Activated T-helper 1 cell treated with Interleukin-2 at 50 U/mL for 16 hours (primary cell): ENCODE measurements at places on chromosomes 16 and 17.

DNA sequence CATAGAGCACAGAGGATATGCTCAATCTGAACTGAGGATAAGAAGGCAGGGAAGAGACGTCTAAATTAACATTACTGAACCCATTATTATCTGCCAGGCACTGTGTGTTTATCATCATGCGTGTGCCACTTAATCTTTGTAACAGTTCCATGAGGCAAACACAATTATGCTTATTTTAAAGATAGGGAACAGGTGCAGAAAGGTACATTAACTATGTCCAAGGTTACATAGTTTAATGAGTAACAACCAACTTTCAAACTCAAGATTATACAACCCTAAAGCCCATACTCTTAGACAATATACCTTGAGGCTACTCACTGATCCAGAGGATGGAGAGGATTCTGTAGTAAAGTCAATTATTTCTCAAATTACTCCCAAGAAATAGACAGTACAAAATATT, 43.2 kb downstream of the STH start:
- DNase-seq, result no peak

DNA sequence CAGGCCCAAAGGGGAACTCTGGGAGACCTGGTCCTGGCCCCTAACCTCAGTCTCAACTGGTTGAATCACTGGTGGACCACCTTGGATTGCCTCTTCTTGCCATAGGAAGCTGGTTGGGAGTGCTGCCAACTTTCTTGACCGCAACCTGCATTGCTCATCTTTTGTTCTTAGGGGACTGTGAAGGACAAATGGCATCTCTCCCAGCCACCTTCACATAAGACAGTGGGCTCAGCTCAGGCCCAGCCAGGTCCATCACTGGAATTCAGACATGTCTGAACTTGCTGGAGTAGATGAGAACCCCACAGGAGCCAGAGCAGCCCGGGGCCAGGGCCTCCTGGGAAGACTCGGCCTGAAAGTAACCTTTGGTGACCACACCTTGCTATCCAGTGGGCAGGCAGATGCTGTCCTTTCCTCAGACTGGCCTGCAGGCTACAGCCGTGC, 18.8 kb downstream of the ADORA2B start:
- DNase-seq, result no peak

- DNase-seq, result no peak
Measured at GRCh38 chr16:53771655-53772497, 67.9 kb downstream of the FTO start.

GRCh38 chr17:7023576-7024401, 939 bp downstream of the BCL6B start:
- peak; percentile 86 for DNase-seq

DNA sequence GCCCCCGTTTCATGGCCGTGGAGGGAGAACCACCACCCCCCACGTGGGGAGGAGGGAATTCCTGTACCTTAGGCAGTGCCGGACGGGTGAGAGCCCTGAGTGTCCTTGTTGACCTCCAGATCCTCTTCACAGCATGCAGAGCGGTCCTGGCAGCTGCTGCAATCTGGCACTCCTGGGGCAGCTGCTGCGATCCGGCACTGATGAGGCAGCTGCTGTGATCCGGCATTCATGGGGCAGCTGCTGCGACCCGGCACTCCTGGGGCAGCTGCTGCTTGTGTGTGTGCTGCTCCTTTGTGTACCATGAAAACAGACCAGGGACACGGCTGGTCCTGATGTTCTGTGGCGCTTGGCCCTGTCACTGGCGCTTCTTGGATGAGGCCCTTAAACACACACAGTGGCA, 12.8 kb downstream of the ZNF778 start:
- no peak for DNase-seq

- DNase-seq, result no peak
Measured at GRCh38 chr17:70881093-70881492, 711.8 kb downstream of the KCNJ2 start.

DNA sequence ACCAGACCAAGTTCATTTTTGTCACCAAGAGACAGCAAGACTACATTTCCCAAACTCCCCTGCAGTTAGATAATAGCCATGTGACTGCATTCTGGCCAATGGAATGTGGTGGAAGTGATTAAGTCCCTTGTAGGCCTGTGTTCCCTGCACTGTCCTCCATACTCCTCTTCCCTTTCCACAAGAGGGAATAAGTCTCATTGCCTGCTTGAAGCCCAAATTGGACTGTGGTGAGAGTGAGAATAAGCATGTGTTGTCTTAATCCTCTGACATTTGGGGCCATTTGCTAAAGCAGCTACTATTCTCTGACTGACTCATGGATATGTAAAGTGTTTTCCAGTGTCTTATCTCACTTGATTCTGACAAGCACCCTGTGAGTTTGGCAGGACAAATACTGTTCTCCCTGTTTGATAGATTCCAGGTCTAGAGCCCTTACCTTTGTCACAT, 20.7 kb downstream of the PIK3R6 start:
- no peak for DNase-seq

DNA sequence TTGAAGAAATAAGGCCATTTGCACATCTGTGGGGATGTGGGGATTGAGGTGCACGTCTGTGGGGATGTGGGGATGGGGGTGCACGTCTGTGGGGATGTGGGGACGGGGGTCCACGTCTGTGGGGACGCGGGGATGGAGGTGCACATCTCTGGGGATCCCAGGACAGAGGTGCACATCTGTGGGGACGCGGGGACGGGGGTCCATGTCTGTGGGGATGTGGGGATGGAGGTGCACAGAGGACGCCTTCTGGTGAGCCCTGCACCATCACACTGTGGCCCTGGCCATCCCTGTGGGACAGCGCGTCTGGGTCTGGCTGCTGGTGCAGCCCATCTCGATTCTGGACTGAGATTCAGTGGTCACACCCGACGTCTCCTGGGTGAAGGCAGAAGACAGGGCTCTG, 161.4 kb downstream of the LAT start:
- DNase-seq, result no peak

DNA sequence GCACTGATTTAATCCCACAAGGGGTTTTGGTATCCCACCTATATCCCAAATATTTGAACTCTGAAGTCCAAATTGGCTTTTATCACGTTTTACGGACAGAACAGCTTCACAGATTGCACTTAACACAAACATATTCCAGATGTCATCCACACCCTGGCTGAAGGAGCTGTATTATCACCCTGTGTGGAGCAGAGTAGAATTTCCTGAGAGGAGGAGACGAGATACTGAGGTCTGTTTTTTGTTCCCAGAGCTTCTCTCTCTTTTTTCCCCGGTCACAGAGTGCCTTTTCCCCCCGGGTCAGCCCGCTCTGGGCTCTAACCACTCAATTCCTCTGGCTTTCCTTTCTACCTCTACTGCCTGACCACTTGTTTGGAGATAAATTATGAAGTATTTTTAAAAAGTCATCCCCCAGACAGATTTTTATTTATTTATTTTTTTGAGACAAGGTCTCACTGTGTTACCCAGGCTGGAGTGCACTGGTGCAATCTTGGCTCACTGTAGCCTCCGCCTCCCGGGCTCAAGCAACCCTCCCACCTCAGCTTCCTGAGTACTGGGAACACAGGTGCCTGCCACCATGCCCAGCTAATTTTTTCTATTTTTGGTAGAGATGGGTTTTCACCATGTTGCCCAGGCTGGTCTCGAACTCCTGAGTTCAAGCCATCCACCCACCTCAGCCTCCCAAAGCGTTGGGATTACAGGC, 30.7 kb downstream of the DNAH2 start:
- no peak for DNase-seq

GRCh38 chr16:24626256-24626655, 86.9 kb downstream of the RBBP6 start:
- no peak for DNase-seq

- no peak for DNase-seq
Measured at GRCh38 chr16:8686879-8687278, 12.5 kb downstream of the ABAT start.

DNA sequence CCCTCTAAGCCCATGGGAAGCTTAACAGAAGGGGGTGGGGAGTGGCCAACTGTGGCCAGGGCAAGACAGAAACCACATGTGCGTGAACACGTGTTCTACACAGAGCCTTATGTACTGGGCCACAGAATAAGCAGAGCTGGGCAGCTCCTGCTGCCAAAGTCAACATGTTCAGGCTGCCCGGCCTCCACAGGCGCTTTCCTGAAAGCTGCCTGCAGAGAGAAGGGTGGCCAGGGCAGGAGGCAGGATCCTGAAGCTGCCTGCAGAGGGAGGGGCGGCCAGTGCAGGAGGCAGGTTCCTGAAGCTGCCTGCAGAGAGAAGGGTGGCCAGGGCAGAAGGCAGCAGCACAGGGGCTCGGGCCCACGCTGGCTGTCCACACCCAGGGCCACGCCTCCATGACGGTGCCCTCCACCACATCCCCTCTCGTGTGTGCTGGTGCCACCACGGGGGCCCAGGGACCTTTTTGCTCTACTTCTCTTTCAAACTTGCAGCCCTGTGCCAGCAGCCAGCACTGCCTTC, 79.5 kb downstream of the ANKRD11 start:
- DNase-seq, result no peak

GRCh38 chr16:12458591-12459358, 344.9 kb downstream of the CPPED1 start:
- no peak for DNase-seq

DNA sequence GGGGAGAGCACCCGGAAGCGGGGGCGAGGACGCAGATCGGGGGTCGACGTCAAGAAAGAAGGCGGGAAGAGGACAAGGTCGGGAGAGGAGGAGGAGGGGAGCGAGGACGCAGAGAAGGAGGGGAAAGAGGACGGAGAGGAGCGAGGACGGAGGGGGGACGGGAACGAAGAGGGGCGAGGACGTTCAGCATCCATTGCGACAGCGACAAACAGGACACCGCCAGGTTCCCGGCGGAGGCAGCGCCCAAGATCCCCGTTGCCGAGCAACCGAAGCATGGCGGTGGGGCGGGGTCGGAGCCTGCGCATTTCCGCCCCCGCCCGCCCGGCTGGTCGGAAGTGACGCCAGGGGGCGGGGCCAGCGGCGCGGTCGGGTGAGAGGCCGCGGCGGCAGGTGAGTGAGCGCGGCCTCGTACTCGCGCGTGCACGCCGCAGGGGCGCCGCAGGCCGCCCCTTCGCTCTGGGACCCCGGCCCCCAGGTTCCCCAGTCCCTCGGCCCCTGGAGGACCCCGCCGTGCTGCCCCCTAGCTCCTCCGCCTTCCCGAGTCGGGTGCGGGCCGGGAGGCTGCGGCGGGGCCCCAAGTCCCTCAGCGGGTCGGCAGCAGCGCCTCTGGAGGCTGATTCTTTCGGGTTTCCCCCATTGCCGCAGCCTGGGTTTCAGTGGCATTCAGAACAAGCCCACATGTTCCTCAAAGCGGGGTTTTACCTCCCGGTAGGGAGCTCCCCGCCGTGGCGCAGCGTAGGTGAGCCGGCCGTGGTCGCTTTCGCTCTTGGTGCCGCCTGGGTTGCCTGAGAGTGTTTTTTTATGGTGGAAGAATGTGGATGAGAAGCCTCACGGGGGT, at the start of gene FAM234A:
TSS of gene FAM234A (plus strand) at position 354 of the 838 bp plus-strand sequence. CDS start 19,593 bp downstream, outside the sequence.
- DNase-seq, result peak; percentile 93

- DNase-seq, result no peak
Measured at GRCh38 chr17:64938925-64939474, 19.7 kb upstream of the LRRC37A3 start.

GRCh38 chr17:48503747-48504146, 27.1 kb downstream of the HOXB1 start:
- no peak for DNase-seq

DNA sequence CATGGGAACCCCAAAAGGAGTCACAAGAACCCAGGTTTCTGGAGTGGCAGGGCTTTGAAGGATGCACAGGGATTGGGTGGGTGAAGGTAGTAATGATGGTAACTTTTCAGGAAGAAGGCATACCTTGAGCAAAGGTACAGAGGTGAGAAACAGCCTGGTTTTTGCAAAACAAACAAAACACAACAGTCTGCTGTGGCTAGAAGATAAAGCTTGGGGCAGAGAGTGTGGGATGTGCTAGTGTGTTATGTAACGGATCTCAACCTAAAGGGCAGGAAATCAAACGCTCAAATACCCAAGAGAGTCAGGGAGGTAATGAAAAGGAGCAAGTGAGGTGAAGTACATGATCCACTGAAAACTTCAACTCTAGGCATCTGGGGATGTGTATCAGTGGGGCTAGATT, 4.6 kb downstream of the PTGES3L start:
- DNase-seq, result no peak

GRCh38 chr16:50210266-50211038, 55.9 kb upstream of the ADCY7 start:
- peak; percentile 20 for DNase-seq

GRCh38 chr16:7270006-7270405, 62.6 kb upstream of the RBFOX1 start:
- no peak for DNase-seq

DNA sequence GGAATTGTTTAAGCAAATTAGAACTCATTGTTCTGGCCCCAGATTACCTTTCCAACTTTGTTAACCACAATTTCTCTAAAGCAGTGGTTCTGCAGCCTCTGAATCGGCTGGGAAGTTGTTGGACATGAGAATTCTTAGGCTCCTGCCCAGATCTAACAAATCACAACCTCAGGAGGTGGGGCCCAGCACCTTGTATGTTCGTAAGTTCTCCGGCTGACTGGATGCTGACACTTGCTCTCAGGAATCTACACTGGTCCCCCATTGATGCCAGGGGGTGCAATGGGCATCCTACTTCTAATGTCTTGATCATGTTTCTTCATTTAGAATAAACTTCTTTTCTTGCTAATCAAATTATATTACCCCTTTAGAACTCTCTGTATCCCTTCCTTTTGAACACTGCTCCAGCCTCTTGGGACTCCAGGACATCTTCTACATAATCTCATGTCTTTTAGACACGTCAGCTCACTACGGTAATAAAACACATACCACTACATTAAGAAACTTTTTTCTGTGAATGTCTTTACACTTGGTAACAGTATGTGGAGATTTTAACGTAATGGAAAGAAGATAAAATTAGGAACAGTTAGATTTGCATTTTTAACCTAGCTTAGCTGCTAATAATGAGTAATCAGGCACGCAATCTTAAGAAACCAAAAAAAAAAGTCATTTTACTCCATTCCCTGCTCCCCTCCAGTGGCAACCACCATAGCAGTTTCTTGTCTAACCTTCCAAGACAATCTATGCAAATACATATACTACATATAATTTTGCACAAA, 143.2 kb downstream of the ITFG1 start:
- DNase-seq, result no peak

DNA sequence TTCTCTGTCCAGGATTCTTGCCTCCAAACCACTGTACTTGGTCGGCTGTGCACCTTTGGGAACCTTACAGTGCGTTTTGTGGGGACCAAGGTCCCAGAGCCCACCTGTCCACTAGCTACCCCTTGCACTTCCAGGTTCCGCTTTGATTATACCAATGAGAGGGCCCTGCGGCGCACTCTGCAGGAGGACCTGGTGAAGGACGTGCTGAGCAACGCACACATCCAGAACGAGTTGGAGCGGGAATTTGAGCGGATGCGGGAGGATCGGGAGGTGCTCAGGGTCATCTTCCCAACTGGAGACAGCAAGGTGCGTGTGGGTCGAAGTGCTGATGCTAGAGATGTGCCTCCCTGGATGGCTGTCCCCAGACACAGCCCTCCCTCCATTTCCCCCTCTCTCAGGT, 18.8 kb downstream of the POLR2A start:
- no peak for DNase-seq

- no peak for DNase-seq
Measured at GRCh38 chr16:51989637-51990230, 557.2 kb downstream of the TOX3 start.
